Aorta (tissue), 5 donors: ENCODE measurements at places on chromosomes 3 and 15. TPM values are rescaled to one million over a fixed set of nuclear protein-coding genes. Genes with fewer than 3 reads are reported as not detected.
A peak's percentile ranks its signal among the peaks of the same experiment; 100 is the strongest.

GRCh38 chr15:64058279-64058678 is 12.0 kb upstream of the DAPK2 start:
- DNase-seq = no peak
- no peak overlapping the region for H3K27ac ChIP-seq
- no peaks in the 10 kb centered on the region for H3K27me3 ChIP-seq
- no peak overlapping the region for H3K4me3 ChIP-seq

DNA sequence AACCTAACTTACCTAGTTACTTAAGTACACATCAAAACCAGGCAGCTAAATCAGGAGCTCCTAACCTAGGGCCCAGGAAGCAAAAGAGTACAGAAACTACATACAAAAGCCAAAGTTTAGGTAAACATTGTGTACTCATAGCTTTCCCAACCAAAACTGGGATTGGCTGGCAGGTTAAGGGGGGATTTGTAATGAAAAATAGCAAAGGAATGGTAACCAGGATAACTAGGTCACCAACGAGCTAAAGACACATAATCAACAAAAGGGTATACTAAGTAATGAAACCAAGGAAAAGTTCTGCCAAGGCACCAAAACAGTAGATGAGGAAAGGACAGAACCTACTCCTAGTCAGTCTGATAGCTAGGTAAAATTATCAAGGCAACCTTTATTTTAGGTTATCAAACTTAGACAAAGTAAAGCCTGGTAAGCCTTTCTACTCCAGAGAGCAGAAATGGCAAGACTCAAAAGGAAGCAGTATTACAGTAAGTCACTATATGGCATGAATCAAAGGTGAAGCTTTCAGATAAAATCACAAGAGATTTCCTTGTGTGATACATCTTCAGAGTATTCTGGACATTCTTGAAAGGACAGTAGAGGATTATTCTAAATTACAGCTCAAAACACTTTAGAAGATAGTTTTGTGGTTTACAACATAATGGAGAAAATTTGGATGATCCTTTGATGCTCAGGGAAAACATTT is 10.2 kb downstream of the TRA2B start:
- no peaks in the 10 kb centered on the region for H3K27me3 ChIP-seq
- no peak overlapping the region for H3K27ac ChIP-seq
- H3K4me3 ChIP-seq = peak overlapping the region; percentile 26
- no peaks in the 10 kb centered on the region for H3K36me3 ChIP-seq
- no peak for DNase-seq
- peaks cover 22% of the 10 kb centered on the region for H3K4me1 ChIP-seq

- no peaks in the 10 kb centered on the region for H3K4me1 ChIP-seq
- H3K27me3 ChIP-seq = no peaks in the 10 kb centered on the region
- no peak overlapping the region for H3K4me3 ChIP-seq
- no peaks in the 10 kb centered on the region for H3K36me3 ChIP-seq
- H3K27ac ChIP-seq = no peak overlapping the region
Observed at GRCh38 chr3:178392511-178392926, 143.7 kb upstream of the KCNMB2 start.

GRCh38 chr15:65174509-65174908 is 10.6 kb downstream of the CLPX start:
- H3K27ac ChIP-seq = no peak overlapping the region
- H3K4me3 ChIP-seq = no peak overlapping the region
- H3K27me3 ChIP-seq = no peaks in the 10 kb centered on the region
- H3K36me3 ChIP-seq = no peaks in the 10 kb centered on the region
- no peak for DNase-seq
- H3K4me1 ChIP-seq = no peaks in the 10 kb centered on the region

DNA sequence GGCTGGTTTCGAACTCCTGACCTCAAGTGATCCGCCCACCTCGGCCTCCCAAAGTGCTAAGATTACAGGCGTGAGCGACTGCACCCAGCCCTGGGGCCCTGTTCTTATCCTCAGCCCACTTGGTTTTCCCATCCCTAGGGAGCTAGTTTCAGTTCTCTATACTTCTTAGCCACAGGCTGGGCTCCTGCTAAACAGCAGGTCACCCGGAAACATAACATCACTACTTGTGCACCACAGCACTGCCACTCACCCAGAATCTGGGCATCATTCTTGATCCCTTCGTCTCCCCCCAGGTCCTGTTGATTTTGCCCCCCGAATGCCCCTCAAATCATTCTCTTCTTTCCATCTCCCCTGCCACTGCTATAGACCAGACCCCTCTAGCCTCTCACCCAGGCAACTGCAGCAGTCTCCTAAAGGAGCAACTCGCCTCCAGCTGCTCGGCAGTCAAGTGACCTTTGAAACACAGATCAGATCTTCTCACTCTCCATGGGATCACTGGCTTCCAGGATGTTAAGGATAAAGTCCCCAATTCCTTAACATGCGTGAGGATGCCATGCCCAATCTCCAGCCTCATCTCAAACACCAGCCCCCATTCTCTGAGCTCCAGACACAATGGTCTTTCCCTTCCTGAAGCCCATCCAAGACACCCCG is 5.6 kb upstream of the AP3S2 start:
- H3K4me3 ChIP-seq = no peak overlapping the region
- no peaks in the 10 kb centered on the region for H3K36me3 ChIP-seq
- H3K4me1 ChIP-seq = no peaks in the 10 kb centered on the region
- H3K27ac ChIP-seq = no peak overlapping the region
- no peaks in the 10 kb centered on the region for H3K27me3 ChIP-seq

DNA sequence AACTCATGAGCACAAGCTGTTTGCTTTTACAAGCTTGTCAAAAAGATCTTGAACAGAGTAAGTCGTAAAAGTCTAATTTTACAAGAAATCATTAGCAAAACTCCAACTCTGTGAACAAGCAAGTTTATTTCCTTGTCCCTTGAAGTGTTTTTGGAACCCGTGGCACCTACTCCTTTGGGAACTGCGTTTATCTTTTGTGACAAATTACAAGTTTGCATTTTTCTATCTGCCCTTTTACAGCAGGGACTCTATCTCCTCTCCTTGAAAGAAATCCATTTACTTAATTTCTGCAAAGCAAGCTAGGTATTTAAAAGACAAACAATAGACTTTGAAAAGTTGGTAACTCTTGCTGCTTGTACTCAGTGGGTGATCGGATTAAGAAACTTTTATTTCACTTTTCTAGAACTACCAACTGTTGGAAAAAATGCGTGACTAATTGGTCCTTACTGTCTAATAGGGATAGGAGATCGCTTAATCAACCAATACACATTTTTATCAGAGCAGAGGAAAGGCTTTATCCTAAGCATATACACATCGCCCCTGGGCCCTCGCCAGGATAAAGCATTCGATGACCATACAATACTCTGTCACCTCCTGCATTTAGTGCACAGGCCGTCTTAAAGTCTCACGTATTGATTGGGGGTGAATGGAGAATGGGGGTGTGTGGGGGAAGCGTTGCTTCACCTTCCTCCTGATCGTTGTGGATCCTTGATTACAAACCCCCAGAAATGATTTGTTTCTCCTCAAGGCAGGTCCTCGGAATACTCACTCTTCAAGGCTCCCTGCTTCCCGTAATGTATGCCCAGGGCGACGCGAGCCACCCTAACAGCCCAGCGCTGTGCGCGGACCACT is 1.7 kb downstream of the PRTG start:
- DNase-seq = no peak
- H3K4me3 ChIP-seq = peak overlapping the region; percentile 80
- no peaks in the 10 kb centered on the region for H3K4me1 ChIP-seq
- no peaks in the 10 kb centered on the region for H3K27me3 ChIP-seq
- H3K27ac ChIP-seq = no peak overlapping the region

- H3K27me3 ChIP-seq = no peaks in the 10 kb centered on the region
- no peak overlapping the region for H3K27ac ChIP-seq
- no peak overlapping the region for H3K4me3 ChIP-seq
- no peak for DNase-seq
- H3K36me3 ChIP-seq = no peaks in the 10 kb centered on the region
- no peaks in the 10 kb centered on the region for H3K4me1 ChIP-seq
Observed at GRCh38 chr3:76096036-76096435, 310.7 kb upstream of the ZNF717 start.

DNA sequence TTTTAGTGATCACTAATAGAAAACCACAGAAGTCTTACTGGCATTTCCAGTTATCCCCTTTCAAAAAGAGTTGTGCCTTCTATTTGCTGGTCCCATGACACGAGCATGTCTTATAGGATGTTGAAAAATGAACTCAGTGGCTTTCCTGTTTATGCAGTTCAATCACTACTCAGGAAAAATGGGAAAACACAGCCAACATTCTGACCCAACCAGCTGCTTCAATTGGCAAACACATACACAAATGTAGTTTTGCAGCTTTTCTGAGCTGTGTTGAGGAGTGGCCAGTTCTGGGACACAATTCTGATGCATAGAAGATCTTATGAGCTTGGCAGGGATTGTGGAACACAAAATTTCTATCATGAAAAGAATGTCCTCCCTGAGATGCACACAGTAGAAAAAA is 40.3 kb downstream of the FSTL1 start:
- peaks cover 32% of the 10 kb centered on the region for H3K36me3 ChIP-seq
- no peak for DNase-seq
- no peak overlapping the region for H3K4me3 ChIP-seq
- H3K27ac ChIP-seq = no peak overlapping the region
- no peaks in the 10 kb centered on the region for H3K27me3 ChIP-seq

TGM5 gene
- total RNA-seq = 0.84 TPM

ROPN1 gene
- total RNA-seq = not detected

TRH gene
- not detected for total RNA-seq

KCNAB1 gene
- total RNA-seq = 22.6 TPM

TMCO5A gene
- total RNA-seq = not detected
